Suprapubic skin (tissue), 4 donors: ENCODE measurements at places on chromosomes 6 and 20. TPM values are rescaled to one million over a fixed set of nuclear protein-coding genes. Genes with fewer than 3 reads are reported as not detected.

Gene BACH2
- total RNA-seq = 9.7 TPM

Gene MUC21
- 0.38 TPM for total RNA-seq

Gene JPH2
- 5.0 TPM for total RNA-seq

Gene SLC22A16
- total RNA-seq = not detected

Gene BPIFB1
- total RNA-seq = not detected

Gene RPS21
- total RNA-seq = 1,604 TPM

Gene ARHGAP18
- total RNA-seq = 7.1 TPM

Gene ZNF184
- total RNA-seq = 14.2 TPM

Gene COL21A1
- 4.2 TPM for total RNA-seq

Gene SH3BGRL2
- total RNA-seq = 30.5 TPM

Gene METTL24
- total RNA-seq = 1.7 TPM

Gene LAMA5
- 227 TPM for total RNA-seq

Gene PTCHD4
- total RNA-seq = not detected

Gene RIPPLY2
- not detected for total RNA-seq

Gene PLCB1
- 15.6 TPM for total RNA-seq

Gene FARS2
- total RNA-seq = 20.8 TPM

Gene MOG
- total RNA-seq = not detected

Gene SEL1L2
- total RNA-seq = not detected

Gene CLDN20
- total RNA-seq = not detected

Gene RALGAPA2
- total RNA-seq = 51.9 TPM

GRCh38 chr20:61322151-61322865, 70.2 kb downstream of the CDH4 start:
- DNase-seq = no peak

DNA sequence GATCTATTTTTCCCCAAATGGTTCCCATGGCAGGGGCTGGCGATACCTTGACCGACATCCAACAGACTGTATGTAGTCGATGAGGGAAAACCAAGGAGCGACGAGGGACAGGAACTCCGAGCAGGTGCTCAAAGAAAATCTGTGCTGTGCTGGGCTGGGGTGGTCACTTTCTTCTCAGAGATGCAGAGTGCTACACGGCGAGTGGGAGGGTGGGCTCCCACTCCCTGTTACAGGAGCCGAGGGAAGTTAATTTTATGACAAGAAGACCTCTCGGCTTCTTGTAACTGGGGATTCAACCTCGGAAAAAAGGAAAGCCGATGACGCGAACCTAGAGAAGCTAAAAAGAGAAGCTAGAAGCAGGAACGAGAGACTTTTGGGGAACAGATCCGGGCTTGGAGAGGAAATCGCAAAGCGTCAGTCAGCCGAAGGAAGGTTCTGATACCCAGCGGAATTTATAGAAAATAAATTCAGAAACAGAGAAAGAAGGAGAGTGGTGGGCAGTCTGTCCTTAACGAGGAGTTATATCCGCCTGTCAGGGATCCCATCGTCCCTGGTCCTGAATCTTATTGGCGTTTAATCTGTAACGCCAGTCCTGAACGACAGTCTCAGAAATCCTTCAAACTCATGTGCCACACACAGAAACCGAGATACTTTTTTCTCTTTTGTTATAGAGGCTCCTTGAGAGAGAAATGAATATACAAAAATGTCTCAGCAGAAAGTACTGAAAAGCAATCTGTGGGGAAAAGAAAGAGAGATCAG, 84.6 kb upstream of the ZNF322 start:
- no peak for DNase-seq

- DNase-seq = peak; percentile 98
Measured at GRCh38 chr6:43516697-43517504, at the start of the genes POLR1C and YIPF3. POLR1C (plus strand) TSS chr6:43517089; CDS start chr6:43517110, 21 bp downstream. YIPF3 (minus strand) TSS chr6:43516926; CDS start chr6:43516807, 119 bp downstream.

GRCh38 chr6:118945217-118945616, 10.3 kb upstream of the MCM9 start:
- DNase-seq = no peak

DNA sequence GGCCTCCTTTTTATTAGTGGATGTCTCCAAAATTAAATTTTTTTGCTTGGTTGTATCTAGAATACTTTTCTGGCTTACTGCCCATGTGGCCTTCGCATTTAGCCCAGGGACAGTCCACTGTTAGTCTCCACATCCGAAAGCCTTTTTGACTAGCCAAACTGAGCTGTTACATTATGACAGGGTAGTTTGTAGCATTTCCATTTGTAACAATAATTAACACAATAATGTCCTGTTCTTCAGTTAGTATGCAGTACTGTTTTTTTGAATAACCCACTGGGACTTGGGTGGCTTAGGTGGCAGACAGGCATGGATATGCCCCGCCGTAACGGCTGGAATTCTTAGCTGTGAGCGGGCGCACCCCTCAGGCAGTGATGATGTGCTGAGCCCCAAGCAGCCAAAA, 12.7 kb upstream of the BTN3A2 start:
- DNase-seq = no peak

GRCh38 chr6:29750709-29751108, 27.5 kb downstream of the HLA-F start:
- no peak for DNase-seq

DNA sequence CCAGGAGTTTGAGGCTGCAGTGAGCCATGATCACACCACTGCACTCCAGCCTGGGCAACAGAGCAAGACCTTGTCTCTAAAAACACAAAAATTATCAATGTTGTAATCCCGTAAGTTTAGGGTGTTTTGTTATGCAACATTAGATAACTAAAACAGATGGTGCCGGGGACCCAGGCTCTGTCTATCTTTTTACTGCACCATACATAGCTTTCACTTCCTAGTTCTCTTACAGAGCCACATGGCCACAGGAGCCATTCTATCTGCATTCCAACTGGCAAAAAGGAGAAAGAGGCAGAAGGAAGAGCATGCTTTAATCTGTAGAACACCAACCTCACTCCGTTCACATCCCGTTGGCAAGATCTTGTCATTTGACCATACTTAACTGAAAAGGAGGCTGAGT, 5.4 kb upstream of the TCF15 start:
- DNase-seq = no peak

DNA sequence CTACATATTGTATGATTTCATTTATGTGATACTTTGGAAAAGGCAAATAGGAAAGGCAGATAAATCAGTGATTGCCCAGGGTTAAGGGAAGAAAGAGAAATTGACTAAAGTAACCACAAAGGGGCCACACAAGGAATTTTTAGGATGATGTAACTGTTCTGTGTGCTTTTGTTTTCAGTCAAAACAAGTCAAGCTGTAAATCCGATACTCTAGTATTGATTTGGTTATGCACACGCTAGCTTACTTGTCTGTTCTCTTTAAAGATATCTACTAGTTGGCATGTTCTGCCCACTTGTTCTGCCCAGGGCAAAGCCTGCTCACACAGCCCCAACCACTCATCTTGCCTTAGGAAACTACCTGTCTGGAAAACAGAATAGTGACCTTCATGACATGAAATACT, 6.4 kb downstream of the FBXL4 start:
- no peak for DNase-seq

DNA sequence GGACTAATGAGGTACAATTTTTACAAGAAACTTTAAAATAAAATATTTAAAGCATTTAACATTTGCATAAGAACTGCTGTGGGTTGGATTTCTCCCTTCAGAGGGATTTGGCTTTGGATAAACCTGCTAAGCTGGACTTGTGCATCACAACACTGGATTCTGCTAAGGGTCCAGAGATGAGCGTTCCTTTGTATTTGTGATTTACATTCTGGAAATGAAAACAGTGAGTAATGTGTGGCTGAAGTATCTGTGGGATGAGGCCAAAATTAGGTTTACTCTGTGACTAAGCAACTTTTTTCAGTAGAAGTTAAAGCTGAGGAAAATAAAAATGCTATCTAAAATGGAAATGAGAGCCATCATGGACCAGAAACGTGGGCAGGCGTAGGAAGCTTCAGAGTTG, 494.3 kb downstream of the EPM2A start:
- no peak for DNase-seq

GRCh38 chr6:136228814-136229213, 21.3 kb downstream of the MTFR2 start:
- no peak for DNase-seq

DNA sequence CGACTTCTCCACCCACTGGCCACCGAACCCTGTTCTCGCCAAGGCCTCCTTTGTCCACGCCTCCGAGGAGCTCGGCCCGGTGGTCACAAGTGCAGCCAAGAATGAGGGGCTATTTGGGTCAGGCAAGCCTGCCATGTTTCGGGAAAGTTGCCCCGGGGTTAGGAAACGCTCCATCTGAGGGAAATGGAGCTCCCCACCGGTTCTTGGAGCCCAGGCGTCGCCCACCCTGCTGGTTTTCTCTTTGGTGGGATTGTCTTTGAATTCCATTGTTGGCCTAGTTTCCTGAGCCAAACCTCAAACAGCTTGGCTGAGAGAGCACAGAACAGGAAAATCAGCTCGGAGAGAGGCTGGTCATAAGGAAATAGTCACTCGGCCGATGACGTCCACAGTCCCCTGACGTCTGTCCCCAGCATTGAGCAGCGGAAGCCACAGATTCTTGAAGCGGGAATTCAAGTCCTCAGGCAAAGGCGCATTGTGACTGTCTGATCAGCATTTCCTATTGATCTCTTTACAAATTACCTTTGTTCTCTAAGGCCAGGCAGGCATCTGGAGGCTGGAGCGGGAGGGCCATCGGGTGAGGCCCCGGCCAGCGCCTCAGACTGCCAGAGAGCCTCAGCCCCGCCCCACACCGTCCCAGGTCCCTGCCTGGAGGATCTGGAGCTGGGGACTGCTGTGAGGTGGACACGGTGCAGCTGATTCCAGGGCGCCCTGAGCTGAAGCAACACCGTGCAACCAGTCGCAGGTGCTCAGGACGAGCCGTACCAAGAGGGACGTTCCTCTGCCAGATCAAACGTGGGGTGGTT, 138.6 kb downstream of the DLL1 start:
- peak; percentile 77 for DNase-seq

DNA sequence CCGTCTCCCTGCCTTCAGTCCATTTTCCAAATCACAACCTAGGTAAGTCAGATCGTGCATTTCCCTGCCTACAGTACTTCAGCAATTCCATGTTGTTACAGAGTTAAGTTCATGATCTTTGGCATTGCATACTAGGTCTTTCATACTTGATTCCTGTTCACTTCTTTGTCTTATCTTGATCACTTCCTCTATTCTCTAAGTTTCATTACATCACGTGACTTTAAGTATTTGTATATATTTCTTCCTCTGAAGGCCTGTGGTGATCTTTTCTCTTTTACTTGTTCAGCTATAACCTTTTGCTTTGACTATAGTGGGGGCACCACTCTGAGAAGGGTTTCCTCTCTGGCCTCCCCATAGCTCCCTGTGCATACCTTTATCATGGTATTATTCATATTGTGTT, 100.2 kb downstream of the TRMT11 start:
- no peak for DNase-seq

GRCh38 chr20:58889334-58889760, 36.8 kb downstream of the GNAS start:
- no peak for DNase-seq

DNA sequence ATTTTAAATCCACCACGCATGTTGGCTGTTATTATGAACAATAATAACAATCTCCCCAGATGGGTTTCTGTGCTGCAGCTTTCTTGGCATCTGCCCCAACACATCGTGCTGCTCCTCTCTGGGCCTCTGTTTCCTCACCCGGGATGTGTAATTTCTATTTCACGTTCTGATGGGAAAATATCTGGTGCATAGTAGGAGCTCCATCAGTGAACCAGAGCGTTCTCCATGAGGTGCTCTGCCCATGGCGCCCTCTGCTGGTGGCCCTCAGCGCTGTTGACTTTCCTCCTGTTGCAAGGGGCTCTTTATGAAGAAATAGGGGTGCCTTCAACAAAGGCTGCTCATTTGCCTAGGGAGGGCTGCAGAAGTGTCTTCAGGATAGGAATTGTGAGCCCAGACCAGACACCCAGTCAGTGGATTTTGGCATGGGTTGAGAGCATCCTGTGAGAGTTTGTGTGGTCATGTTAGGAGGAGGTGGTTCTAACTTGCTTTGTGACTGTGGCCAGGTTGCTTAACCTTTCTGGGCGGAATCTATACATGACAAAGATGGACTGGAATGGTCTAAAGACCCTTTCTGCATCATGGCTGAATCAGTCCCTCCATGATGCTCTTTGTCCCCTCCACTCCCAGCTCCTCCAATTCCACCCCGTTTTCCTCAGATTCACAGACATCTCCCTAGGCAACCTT, 8.1 kb downstream of the SCRT2 start:
- no peak for DNase-seq

- DNase-seq = peak; percentile 15
Measured at GRCh38 chr6:157708933-157709332, 114.1 kb upstream of the SNX9 start.

GRCh38 chr6:136677344-136677743, 114.9 kb downstream of the MAP3K5 start:
- no peak for DNase-seq

DNA sequence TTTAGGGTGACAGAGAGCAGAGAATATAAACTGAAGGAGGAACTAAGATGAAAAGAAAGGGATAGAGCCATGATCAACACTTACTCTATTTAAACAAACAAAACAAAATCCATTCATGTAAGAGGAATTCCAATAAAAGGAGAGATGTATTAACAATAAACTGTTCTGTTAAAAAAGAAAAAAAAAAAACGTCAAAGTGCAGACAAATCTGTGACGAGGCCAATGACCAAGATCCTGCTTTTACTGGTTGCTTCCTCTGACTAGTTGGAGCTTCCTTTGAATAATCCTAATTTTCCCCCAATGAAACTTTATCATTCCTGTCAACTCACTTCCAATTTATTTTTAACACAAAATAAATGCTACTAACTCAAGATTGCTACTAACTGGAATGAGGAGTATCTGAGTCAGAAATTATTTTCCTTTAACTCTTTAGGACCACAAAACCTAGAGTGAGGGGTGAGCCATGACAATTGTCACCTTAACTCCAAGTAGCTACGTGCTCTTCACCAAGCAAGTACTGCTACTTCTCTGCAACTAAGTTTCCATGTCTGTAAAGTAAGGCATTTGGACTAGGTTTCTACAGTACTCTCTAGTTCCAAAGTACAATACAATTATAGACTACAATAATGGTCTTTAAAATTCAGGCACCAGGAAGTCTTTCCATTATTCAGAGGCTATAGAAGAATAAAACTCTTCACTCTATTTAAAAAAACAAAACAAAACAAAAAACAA, 152.0 kb downstream of the PTPRK start:
- DNase-seq = no peak

DNA sequence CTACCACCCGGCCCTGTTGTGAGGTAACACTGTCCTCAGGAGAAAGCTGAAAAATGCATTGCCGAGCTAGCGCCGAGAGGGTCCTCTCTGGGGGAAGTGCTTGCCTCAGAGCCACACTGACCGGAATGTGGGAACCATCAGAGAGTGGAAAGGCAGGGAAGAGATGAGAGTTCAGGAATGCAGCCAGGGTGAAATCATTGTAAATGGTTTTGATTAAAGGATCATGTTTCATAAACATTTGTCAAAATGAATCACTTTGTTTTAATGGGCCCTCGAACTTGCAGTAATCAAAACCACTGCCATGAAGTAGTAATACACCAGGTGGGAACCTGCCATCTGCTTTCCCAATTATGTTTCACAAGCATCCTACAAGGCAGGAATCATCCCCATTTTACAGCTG, 16.9 kb upstream of the IL17F start:
- no peak for DNase-seq

- DNase-seq = no peak
Measured at GRCh38 chr20:22001886-22002285, 296.4 kb downstream of the PAX1 start.
